ENCODE measurements at places on chromosomes 12 and 14. TPM values are rescaled to one million over a fixed set of nuclear protein-coding genes. Genes with fewer than 3 reads are reported as not detected.
A peak's percentile ranks its signal among the peaks of the same experiment; 100 is the strongest.

DNA sequence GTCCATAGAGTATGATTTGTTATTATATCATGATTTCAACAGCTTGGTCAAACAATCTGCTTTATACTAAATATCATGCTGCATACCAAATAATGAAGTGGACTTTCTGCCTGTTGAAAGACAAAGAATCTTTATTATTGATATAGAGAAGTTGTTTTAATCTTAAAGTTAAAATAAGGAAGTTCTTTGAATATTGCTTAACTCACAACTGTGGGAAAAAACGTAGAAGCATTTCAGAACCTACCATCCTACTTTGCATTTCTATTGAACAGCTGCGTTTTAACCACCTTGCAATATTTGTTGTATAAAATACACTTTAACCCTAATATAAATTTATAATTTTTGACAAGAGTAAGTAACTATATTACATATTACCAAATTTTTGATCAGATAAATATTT lies 22.9 kb upstream of the ARL1 start:
- H3K4me1 ChIP-seq = no peaks in the 10 kb centered on the region
- no peak for DNase-seq
- H3K27ac ChIP-seq = no peak overlapping the region
- H3K4me3 ChIP-seq = no peak overlapping the region

GRCh38 chr12:116135209-116135930 lies 142.1 kb downstream of the MED13L start:
- H3K27ac ChIP-seq = peak overlapping the region; percentile 32
- H3K4me3 ChIP-seq = no peak overlapping the region

HOXC12 gene
- not detected for total RNA-seq

ERP27 gene
- 0.88 TPM for total RNA-seq

PMCH gene
- 1.8 TPM for total RNA-seq

Measured in endothelial cell of umbilical vein (primary cell).